ENCODE measurements at places on chromosomes 2 and 18.

DNA sequence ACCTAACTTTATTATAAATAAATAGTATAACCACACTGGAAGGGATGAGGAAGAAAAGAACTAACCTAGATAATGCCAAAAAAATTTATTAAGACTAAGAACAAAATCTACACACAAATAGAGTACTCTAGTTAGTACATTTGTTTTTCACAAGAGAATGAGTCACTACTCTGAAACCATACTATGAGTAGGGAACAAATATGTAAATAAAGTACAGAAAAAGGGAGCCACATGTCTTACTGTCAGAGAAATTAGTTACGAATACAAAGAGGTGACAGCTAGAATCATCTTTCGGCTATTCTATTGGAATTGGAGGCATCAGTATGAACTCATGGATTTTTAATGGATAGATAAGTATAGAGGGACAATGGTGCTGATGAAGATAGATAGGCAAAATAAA, 150.5 kb downstream of the COPS8 start:
- DNase-seq: no peak

DNA sequence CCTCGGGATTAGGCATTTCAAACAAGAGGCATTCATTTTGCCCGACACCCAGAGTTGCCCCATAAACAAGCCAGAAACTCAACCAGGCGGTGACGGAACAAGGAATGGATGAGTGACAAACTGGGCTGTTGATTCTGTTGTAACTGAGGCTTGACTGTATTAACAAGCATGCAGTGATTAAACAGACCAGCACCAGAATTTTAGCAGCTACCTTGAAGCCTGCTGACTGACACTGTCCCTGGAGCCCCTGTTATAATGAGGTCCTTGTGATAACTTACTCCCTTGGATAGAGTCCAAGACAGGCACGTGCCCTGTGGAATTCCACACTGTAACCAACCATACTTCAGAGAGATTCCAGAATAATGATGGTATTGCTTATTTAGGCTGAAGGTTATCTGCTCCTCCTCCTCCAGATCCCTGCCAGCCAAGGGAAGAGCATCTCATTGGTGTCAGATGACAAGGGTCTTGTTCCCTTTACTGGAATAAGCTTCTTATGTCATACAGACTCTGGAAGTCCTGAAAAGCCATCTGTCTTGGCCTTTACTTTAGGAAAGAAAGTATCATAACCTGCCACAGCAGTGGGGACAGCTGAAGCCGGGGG, 97.1 kb upstream of the RMDN2 start:
- no peak for DNase-seq

- DNase-seq: no peak
Observed at GRCh38 chr18:7259475-7259874, 28.6 kb downstream of the LRRC30 start.

- DNase-seq: no peak
Observed at GRCh38 chr2:160331258-160332025, 131.4 kb upstream of the ITGB6 start.

DNA sequence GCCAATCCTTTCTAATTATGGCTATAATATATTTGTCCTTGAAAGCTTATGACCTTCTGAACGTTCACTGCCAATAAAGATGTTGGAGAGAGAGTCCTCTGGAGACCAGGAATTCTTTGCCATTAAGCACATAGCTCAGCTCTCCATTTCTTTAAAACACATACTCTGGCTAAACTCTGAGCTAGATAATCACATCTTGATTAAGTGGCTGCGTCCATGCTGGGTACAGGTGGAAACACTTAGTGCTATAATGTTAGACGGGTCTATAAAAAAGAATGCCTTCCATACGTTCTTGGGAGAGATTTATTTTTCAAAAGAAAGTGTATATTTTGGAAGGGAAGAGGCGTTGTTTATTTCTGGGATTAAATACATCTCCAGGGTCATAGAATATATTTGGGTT, 314.5 kb downstream of the LPIN1 start:
- DNase-seq: no peak

DNA sequence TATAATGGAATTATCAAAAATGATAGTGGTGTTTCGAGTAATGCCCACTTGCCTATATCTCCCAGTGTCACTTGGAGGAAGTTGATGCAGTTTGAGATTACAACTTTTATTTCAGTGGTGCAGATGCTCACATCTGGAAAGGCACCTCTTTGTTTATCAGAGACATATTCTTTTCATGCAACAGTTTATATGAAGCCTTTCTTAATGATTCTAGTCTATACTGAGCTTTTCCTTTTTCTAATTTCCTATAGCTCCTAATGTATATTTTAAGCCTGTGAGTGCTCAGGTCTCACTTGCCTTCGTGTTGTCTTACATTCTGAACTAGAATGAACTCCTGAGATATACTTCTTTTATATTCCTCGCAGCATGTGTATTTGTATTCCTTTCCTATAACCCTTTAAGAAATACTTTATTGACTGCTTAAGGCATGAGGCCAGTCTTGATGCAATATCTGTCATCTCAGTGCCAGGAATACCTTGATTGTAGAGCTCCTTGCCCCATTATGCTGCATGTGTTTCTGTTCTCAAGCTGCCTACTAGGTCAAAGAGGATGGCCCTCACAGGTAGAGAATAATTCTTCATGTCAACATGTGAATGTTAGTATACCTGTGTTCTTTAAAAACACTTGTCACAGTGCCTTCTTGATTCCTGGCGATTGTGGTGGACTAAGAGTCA, 52.6 kb downstream of the VRK2 start:
- DNase-seq: no peak

- no peak for DNase-seq
Observed at GRCh38 chr2:215435280-215435869, 493 bp downstream of the FN1 start.
